ENCODE measurements at places on chromosomes 6 and 20. TPM values are rescaled to one million over a fixed set of nuclear protein-coding genes. Genes with fewer than 3 reads are reported as not detected.

PGM3 gene
- total RNA-seq = 69.3 TPM

LIN28B gene
- total RNA-seq = 110 TPM

HLA-DOA gene
- total RNA-seq = 15.6 TPM

TCF21 gene
- total RNA-seq = not detected

BHLHE23 gene
- 0.22 TPM for total RNA-seq

TFAP2D gene
- not detected for total RNA-seq

TP53TG5 gene
- total RNA-seq = not detected

SALL4 gene
- 276 TPM for total RNA-seq

RAMACL gene
- 0.29 TPM for total RNA-seq

- no peak for DNase-seq
These were observed 366.1 kb downstream of the UTRN start for GRCh38 chr6:144651234-144651633.

GRCh38 chr20:13868331-13868730 is 83.5 kb downstream of the NDUFAF5 start:
- DNase-seq = no peak

DNA sequence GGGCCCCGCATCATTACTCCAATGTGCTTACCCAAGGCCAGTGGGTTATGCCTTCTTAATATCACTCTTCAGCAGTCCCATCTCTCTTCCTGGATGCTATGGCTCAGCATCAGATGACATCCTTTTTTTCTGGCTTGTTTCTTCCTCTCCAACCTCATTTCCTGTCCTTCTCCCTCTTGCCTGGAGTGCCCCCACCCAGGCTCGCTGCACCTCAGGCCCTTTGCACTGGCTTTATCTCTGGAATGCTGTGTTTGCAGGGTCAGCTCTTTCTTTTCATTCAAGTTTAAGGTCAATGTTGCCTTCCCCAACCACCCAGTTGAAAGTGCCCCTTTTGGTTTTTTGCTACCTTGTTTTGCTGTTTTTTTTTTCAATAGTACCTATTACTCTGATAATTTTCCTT is 36.7 kb downstream of the CD40 start:
- no peak for DNase-seq

- DNase-seq = no peak
These were observed 56.4 kb downstream of the REPS1 start for GRCh38 chr6:138931660-138932059.

DNA sequence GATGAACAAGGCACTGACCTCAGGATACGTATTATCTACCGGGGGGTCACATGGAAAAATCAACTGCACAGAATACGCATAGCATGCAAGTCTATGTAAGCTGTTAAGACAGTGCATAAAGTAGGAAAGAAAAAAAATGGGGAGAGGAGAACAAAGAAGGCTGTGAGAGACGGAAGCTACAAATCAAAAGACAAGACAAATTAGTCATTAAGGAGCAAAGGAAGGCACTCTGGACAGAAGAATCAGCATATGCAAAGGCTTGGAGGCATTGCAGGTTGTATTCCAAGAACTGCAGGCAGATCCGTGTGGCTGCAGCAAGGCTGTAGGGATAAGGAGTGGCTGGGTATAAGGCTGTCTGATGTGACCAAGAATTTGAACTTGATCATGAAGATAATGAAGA is 89.0 kb downstream of the NRSN1 start:
- no peak for DNase-seq

DNA sequence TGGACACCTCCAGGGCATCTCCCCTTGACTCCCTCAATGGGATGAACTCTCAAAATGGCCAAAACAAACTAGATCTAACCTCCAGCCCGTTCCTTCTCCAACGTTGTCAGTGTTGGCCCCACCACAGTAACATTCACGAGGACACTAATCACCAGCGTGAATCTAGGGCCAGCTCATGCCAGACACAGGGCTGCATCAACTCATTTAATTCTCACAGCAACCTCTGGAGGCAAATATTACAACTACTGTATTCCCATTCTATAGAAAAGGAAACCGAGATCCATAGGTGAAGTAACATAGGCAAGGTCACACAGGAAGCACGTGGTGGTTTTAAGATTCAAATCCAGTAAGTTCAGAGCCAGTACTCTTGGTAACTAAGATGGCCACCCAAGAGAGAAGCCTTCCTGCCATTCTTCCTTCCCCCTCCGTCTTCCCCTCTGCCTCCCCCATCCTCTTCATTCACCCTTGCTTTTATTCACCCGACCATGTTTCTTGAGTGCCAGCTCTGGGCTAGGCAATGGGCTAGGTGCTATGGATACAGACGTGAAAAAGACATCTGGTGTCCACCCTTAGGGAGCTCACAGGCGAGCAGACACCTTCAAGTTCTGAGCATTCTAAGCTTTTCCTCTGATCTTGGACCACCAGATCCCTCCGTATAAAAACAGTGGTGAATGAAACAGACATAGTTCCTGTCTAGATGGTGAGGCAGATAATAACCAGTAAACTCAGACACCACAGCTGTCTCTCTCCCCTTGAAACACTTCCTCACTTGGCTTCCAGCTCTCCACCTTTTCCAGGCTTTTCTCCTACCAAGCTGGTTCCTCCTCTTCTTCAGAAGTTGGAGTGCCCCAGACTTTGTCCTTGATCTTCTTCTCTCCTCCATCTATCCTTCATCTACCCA is 9.6 kb downstream of the CCM2L start:
- no peak for DNase-seq

GRCh38 chr6:107731422-107732319 is 92.4 kb downstream of the SCML4 start:
- DNase-seq = no peak

- no peak for DNase-seq
These were observed 176.2 kb upstream of the SASH1 start for GRCh38 chr6:148166339-148166968.

GRCh38 chr6:150267686-150268561 is 100.9 kb upstream of the IYD start:
- DNase-seq = no peak

- no peak for DNase-seq
These were observed 1.9 kb downstream of the ASF1A start for GRCh38 chr6:118895859-118896258.

- DNase-seq = no peak
These were observed 198.4 kb upstream of the SOX4 start for GRCh38 chr6:21395121-21395520.

DNA sequence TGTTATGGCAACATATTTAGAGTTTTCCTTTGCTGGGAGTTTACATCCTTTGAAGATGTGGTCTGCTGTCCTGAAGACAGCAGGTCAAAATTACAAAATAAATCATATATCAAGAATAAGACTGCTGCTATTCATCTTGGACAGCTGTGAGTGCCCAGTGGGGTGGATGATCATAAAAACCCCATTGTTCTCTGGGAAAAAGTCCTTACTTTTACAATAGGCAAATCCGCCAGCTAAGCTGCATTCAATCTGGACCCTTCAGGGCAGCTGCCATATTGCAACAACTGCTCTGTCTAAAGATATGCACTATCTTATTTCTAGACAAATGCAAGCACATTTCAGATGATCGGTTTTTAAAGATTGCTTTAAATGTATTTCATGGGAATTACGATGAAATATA is 19.4 kb downstream of the CASS4 start:
- DNase-seq = no peak

DNA sequence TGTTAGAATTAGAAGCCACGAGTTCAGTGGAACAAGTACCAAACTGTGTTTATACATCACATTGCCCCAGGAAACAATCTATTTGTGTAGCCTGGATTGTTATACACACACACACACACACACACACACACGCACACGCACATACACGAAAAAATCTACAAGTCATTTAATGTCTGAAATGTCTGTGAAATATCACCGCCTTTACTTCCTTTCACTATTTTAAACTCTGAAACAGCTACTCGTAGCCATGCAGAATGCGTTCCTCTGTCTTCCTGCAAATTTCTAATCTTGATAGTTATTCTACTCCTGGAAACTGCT is 84.4 kb upstream of the SCAF8 start:
- no peak for DNase-seq

GRCh38 chr6:87907521-87907920 is 140.1 kb upstream of the SPACA1 start:
- DNase-seq = no peak

- peak; percentile 37 for DNase-seq
These were observed 881 bp upstream of the AIG1 start for GRCh38 chr6:143059663-143060353.

- no peak for DNase-seq
These were observed 94.5 kb upstream of the FOXP4 start for GRCh38 chr6:41451515-41452163.

DNA sequence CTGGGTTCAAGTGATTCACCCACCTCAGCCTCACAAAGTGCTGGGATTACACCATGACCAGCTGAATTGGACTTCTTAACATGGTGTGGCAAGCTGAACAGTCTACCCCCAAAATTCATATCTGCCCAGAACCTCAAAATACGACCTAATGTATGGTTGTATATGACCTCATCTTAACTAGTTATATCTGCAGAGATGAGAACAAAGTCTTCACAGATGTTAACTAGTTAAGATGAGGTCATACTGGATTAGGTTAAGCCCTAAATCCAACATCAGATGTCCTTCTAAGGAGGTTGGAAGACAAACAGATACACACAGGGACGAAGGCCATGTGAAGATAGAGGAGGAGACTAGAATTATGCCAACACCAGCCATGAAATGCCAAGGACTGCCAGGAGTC is 102.5 kb downstream of the JPH2 start:
- DNase-seq = no peak

DNA sequence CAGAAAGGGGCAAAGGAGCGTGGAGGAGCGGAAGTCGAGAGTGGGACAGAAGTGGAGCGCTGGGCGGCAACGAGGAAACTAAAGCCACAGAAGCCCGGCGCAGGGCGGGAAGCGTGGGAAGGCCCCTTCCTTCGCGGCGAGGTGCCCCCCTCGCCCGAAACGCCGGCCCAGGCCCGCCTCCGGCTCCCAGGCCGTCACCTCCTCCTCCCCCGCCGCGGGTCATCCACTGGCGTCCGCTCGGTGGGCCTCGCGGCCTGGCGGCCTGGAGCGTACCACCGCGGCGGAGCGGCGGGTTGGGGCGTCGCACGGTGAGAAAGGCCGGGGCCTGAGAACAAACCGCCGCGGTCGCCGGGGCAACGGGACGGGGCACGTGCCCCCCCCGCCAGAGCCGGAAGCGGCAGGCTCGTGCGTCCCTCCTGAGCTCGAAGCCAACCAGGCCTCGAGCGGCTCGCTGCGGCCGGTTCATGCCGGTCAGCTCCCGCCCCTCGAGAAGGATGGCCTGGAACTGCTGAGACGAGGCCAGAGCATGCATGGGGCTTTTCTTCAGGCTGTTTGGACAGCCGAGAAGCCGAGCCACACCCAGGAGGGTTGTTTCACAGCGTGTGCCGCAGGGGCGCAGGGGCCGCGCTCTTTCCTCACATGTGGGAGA is at the start of gene TCP11:
TCP11 (minus strand) TSS at position 333 of the 649 bp plus-strand sequence. CDS start 469 bp downstream, outside the sequence.
- DNase-seq = peak; percentile 68

DNA sequence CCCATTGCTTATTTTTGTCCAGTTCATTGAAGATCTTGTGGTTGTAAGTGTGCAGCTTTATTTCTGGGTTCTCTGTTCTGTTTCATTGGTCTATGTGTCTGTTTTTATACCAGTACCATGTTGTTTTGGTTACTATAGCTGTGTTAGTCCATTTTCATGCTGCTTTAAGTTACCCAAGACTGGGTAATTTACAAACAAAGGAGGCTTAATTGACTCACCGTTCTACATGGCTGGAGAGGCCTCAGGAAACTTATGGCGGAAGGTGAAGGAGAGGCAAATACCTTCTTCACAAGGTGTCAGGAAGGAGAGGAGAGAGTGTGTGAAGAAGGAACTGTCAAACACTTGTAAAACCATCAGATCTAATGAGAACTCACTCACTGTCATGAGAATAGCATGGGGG is 29.9 kb upstream of the FERMT1 start:
- no peak for DNase-seq

GRCh38 chr6:4693173-4693970 is 82.8 kb upstream of the CDYL start:
- no peak for DNase-seq

- DNase-seq = no peak
These were observed 39.4 kb downstream of the TFAP2A start for GRCh38 chr6:10375391-10375969.

DNA sequence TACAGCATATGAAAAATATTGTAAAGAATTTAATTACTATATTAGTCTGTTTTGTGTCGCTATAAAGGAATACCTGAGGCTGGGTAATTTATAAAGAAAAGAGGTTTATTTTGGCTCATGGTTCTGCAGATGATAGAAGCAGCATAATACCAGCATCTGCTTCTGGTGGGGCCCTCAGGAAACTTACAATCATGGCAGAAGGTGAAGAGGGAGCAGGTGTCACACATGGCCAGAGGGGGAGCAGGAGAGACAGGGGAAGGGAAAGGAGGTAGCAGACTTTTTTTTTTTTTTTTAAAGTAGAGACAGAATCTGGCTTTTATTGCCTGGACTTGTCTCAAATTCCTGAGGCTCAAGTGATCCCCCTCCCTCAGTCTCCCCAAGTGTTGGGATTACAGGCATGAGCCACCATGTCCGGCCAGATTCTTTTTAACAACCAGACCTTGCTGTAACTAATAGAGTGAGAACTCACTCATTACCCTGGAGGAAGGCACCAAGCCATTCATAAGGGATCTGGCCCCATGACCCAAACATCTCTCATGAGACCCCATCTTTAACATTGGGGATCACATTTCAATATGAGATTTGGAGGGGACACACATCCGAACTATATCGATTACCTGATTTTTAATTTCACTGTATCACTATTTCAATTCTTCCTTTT is 64.6 kb downstream of the MAN1A1 start:
- DNase-seq = peak; percentile 56

DNA sequence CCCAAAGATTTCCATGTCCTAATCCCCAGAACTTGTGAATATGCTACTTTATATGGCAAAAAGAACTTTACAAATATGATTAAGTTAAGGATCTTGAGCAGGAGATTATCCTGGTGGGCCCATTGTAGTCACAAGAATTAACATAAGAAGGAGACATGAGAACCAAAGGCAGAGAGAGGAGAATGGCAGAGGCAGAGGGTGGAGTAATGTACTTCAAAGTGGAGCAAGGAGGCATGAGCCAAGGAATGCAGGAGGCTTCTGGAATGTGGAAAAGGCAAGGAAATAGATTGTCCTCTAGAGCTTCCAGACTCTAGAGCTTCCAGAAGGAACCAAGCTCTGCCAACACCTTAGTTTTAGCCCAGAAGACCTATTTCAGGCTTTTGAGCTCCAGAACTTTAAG is 147.4 kb downstream of the MOXD1 start:
- no peak for DNase-seq

- DNase-seq = no peak
These were observed 202.3 kb upstream of the RIN2 start for GRCh38 chr20:19555726-19556125.

DNA sequence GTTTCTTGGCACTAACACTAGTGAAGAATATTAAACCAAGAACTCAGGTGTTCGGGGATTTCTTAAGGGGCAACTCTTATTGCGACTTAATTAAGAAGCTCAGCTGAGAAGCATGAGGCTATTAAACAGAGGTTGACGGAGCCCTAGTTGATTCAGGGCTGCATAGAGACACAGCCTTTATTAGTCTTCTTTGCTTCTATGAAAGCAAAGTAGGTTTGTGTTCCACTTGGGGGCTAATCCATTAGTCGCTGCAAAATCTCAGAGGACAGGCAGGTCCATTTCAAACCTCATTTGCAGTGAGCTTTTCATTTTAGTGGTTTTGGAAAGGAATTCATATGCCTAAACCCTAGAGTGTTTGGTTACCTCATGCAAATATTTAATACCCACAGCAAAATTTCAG is 506.6 kb upstream of the SULF2 start:
- no peak for DNase-seq

- DNase-seq = no peak
These were observed 177.0 kb downstream of the EYA4 start for GRCh38 chr6:133418108-133418507.

- no peak for DNase-seq
These were observed 6.4 kb downstream of the HLA-DQB1 start for GRCh38 chr6:32659856-32660595.
